ENCODE measurements at places on chromosomes 2 and 18. TPM values are rescaled to one million over a fixed set of nuclear protein-coding genes. Genes with fewer than 3 reads are reported as not detected.

DNA sequence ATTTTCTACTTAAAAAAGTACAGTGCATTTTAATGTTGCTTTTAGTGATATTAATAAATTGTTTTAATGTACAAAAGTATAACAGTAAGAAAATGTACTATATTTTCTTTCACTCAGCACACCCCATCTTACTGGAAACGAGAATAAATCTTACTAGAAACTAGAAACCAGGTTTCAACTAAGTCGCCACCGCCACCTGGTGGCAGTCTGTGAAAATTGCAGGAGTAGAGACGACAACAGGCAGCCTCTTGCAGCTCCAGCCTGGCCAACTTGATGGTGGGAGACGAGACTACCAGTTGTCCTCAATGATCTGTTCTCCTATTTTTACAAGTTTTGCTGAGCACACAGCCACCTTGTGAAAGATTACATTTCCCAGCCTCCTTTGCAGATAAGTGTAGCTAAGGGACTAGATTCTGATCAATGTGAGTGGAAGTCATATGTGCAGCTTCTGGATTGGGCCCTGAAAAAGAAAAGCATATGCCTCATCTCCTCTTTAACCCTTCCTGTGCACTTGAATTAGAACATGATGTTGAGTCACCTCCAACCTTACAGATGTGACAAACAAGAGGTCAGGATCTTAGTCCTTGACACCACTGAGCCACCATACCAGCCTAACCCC, 8.7 kb downstream of the OTOF start:
- no peaks in the 10 kb centered on the region for H3K27me3 ChIP-seq
- DNase-seq, result no peak
- H3K36me3 ChIP-seq, result no peaks in the 10 kb centered on the region

- no peaks in the 10 kb centered on the region for H3K36me3 ChIP-seq
- no peak overlapping the region for H3K4me3 ChIP-seq
- H3K27ac ChIP-seq, result no peak overlapping the region
These were observed 31.9 kb upstream of the EML6 start for GRCh38 chr2:54691445-54692135.

Gene KIDINS220
- total RNA-seq, result 109 TPM

Gene PRSS56
- 0.09 TPM for total RNA-seq

GRCh38 chr2:27428978-27429541, 629 bp downstream of the NRBP1 start:
- H3K27ac ChIP-seq, result peak overlapping the region; percentile 98
- no peaks in the 10 kb centered on the region for H3K27me3 ChIP-seq
- peak overlapping the region; percentile 99 for H3K4me3 ChIP-seq
- peaks cover 11% of the 10 kb centered on the region for H3K36me3 ChIP-seq

Gene LDLRAD4
- 26.2 TPM for total RNA-seq

Gene ZNF385B
- 0.11 TPM for total RNA-seq

Gene AKAIN1
- not detected for total RNA-seq

- H3K4me3 ChIP-seq, result no peak overlapping the region
- DNase-seq, result no peak
- H3K36me3 ChIP-seq, result no peaks in the 10 kb centered on the region
- no peaks in the 10 kb centered on the region for H3K4me1 ChIP-seq
These were observed 299.9 kb downstream of the CCDC74A start for GRCh38 chr2:131827481-131828163.

GRCh38 chr2:109259671-109260070, 130.7 kb downstream of the SH3RF3 start:
- no peaks in the 10 kb centered on the region for H3K36me3 ChIP-seq
- no peak overlapping the region for H3K27ac ChIP-seq
- peaks cover 8% of the 10 kb centered on the region for H3K27me3 ChIP-seq

GRCh38 chr2:83633423-83633822, 825.7 kb downstream of the SUCLG1 start:
- H3K4me1 ChIP-seq, result no peaks in the 10 kb centered on the region
- no peak overlapping the region for H3K27ac ChIP-seq
- no peaks in the 10 kb centered on the region for H3K27me3 ChIP-seq
- H3K36me3 ChIP-seq, result no peaks in the 10 kb centered on the region
- no peak for DNase-seq
- no peak overlapping the region for H3K4me3 ChIP-seq

GRCh38 chr2:170819680-170820664, 3.3 kb downstream of the GAD1 start:
- H3K36me3 ChIP-seq, result no peaks in the 10 kb centered on the region
- H3K27me3 ChIP-seq, result peaks cover 99% of the 10 kb centered on the region
- H3K4me1 ChIP-seq, result peaks cover 48% of the 10 kb centered on the region
- H3K4me3 ChIP-seq, result no peak overlapping the region
- H3K27ac ChIP-seq, result no peak overlapping the region

Gene DYNAP
- not detected for total RNA-seq

- no peak for DNase-seq
- no peak overlapping the region for H3K4me3 ChIP-seq
- no peak overlapping the region for H3K27ac ChIP-seq
- H3K4me1 ChIP-seq, result no peaks in the 10 kb centered on the region
These were observed 610.0 kb downstream of the KCNJ3 start for GRCh38 chr2:155308367-155309009.

DNA sequence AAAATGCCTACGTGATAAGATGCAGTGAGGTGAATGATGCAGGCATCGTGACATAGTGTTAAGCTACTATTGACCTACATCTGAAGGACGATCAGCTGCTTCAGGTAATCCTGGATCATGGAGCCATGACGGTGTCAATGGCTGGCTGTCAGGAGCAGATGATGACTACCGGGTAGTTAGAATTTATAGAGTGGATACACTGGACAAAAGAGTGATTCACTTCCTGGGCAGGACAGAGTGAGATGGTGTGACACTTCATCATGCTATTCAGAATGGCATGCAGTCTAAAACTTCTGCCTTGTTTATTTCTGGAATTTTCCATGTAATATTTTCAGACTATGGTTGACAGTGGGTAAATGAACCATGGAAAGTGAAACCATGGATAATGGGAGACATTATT, 29.5 kb downstream of the METTL8 start:
- H3K4me1 ChIP-seq, result no peaks in the 10 kb centered on the region
- peaks cover 18% of the 10 kb centered on the region for H3K36me3 ChIP-seq
- H3K27ac ChIP-seq, result no peak overlapping the region
- no peaks in the 10 kb centered on the region for H3K27me3 ChIP-seq

Measured in mesothelial cell of epicardium (in vitro differentiated cells).